NCI-H187 (cell line): ENCODE measurements at places on chromosomes 5 and 9.

GRCh38 chr9:98654247-98654646 is 54.5 kb downstream of the GABBR2 start:
- no peak for DNase-seq

DNA sequence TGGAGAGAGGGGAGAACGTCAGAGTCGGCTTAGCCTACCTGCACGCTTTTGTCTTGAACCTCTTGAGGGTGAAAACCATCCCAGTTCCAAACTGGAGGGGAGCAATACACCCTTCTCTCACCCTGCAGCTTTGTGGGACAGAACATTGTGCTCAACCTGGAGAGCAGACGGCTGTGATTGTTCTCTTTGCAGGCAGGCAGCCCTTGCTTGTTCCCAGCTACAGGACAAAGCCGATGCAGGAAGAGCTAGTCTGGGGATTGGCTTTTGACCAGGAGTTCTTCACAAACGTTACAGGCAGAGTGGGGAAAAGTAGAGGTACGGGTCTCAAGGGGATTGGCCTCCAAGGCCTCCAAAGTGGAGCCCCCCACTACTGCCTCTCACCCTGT is 33.9 kb upstream of the ARHGAP26 start:
- no peak for DNase-seq

DNA sequence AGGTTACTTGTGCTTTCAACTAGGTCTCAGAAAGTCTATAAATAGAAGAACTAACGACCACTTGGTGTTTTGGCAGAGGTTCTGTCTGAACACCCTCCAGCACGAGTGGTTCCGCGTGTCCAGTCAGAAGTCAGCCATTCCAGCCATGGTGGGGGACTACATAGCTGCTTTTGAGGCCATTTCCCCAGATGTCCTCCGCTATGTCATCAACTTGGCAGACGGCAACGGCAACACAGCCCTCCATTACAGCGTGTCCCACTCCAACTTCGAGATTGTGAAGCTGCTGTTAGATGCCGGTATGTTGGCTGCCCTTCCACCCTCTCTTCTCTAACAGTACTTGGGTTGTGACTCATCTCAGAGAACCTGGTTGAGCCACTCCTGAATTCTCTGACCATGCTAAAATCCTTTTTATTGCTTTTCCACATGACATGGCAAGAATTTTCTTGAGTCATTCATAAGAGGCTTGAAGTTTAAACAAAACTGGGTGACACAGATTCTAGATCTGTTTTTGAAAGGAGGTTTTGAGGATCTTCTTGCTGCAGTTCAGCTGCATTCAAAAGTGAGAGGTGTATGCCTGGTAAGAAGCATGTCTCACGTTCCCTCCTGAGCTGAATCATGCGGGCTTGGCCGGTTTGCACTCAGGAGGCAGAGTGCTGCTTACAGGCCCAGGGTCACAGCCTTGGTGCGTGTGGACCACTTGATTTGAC is 103.1 kb upstream of the DMRT1 start:
- DNase-seq: no peak

DNA sequence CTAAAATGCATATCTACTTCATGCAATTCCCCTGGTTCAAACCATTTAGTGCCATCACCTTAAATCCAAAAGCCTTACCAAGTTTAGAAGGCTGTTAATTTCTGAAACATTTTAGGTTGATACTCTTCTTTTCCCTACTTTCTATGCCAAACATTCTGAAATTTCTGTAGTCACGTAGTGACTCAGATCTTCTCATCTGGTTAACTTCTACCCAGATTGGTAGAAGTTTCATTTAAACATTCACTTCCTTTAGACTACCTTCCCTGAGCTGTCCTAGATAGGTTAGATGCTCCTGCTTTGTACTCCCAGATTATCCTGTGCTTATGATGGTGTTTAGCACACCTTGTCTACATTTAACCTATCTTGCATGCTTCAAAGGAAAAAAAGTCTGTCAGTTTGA is 9.9 kb downstream of the RAD50 start:
- DNase-seq: no peak

DNA sequence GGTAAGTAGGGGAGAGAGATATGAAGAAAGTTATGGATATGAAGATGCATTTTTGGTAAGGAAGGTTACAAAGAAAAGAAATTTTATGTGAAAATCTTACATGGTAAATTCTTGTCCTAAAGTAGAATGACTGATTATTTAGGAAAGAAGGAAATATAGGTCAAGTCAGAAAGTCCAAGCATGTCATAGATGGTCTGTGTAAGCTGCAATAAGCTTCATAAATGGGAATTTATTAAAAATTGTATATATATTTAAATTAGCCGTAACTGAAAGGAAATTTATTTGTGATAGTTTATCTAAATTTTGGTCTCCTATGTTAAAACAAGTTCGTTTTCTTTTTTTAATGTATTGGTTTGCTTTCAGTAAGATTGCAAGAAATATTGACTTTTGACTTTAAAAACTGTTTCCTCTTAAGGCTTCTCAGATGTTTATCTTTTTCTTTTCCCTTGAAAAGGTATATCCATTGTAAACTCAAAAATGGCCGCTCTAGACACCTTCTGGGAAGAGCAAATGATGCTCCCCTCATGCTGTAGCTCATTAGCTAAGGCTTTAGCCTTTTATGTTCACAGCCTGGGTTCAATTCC is 46.8 kb upstream of the HAPLN1 start:
- no peak for DNase-seq

- DNase-seq: no peak
Observed at GRCh38 chr5:31846934-31847333, 208.0 kb downstream of the PDZD2 start.

GRCh38 chr9:96612105-96612965 is 7.3 kb downstream of the CDC14B start:
- DNase-seq: no peak

GRCh38 chr9:34520505-34521385 is 2.0 kb downstream of the ENHO start:
- DNase-seq: no peak

GRCh38 chr5:41648996-41649395 is 138.6 kb upstream of the PLCXD3 start:
- DNase-seq: no peak

DNA sequence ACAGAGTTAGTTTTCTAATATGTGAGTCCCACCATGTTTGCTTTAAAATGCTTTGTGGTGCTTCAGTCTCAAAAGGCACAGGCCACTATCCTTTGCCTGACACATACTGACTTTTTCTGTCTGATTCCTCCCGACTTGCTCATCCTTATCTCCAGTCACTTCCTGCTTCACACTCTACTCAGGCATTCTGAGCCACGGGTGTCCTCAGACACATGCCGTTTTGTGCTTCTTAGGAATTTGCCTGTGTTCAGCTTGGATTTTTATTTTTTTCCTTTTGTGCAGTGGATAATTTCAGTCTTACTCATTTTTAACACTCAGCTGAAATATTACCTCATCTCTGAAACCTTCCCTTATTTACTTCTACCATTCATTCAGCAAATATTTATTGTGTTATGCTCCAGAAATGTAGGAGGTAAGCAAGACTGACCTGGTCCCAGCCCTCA is 54.1 kb downstream of the MAN2A1 start:
- no peak for DNase-seq

- DNase-seq: no peak
Observed at GRCh38 chr5:115577329-115577728, 24.9 kb downstream of the TICAM2 start.

- no peak for DNase-seq
Observed at GRCh38 chr5:83387041-83387440, 84.5 kb upstream of the VCAN start.
